AG10803 (cell line): ENCODE measurements at places on chromosomes 13 and 19.
A peak's percentile ranks its signal among the peaks of the same experiment; 100 is the strongest.

GRCh38 chr19:2867025-2867991 is at the start of gene ZNF556:
TSS of gene ZNF556 (plus strand) at chr19:2867335. CDS start at chr19:2867422, 87 bp downstream.
- DNase-seq, result peak; percentile 91

- DNase-seq, result no peak
Measured at GRCh38 chr19:41426116-41426841, 895 bp downstream of the B3GNT8 start.

DNA sequence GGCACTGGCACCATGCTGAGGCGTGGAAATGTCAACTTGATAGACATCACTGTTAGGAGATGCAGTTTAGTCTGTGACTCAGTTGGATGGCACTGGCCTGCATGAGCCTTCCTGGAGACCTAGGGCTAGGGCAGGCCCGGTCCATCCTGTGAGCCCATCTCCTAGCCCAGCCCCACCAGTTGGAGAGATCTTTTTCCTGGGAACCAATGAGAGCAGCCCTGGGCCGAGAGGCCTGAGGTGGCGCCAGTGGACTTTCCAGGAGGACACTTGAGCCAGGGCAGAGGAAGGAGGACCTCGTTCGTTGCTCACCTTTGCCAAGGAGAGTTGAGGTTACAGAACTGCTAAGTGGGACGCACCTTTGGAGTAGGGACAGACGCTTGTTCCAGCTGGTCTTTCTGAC is 100.5 kb upstream of the TEX29 start:
- no peak for DNase-seq

- DNase-seq, result no peak
Measured at GRCh38 chr13:52746141-52746540, 6.5 kb upstream of the CNMD start.

DNA sequence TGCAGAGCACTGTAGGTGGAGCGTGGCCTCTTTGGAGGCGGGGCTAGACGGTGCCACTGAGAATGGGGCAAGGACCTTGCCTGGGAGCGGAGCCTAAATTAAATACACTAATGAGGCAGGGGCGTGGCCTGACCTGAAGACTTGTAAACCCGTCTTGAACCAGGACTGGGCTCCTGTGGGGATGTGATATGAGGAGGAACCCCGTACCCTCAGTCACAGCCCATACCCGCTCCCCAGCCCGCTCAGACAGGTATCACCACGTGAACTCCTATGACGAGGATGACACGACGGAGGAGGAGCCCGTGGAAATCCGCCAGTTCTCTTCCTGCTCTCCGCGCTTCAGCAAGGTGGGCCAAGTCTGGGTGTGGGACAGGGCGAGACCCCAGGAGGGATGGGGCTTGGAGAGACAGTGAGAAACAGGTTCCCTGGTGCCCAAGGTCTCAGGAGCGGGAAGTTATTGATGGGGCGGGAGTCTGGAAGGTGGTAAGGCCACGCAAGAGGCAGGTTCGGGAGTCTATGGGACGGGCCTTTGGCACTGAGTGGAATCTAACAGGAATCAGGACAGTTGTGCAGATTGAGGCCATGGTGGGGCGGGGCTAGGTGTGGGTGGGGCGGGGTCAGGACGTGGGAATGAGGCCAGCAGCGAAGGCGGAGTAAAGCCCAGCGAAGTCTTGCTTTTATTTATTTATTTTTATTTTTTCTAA is 14.7 kb downstream of the DNASE2 start:
- DNase-seq, result no peak

DNA sequence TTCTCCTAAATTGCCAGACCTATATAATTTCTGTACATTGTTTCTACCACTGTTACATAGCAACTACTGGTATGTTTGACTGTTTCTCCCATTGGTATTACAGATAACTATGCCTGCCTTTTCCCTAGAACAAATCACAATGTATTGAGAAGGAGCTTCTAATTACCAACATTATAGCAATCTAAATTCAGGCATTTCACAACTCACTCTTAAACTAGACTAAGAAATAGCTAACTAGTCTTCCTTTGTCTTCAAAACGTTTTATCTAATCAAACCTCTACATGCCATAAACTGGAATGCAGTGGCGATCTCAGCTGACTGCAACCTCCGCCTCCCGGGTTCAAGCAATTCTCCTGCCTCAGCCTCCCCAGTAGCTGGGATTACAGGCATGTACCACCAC is 18.2 kb downstream of the RBM26 start:
- DNase-seq, result no peak
